ENCODE measurements at places on chromosomes 5 and 9.

DNA sequence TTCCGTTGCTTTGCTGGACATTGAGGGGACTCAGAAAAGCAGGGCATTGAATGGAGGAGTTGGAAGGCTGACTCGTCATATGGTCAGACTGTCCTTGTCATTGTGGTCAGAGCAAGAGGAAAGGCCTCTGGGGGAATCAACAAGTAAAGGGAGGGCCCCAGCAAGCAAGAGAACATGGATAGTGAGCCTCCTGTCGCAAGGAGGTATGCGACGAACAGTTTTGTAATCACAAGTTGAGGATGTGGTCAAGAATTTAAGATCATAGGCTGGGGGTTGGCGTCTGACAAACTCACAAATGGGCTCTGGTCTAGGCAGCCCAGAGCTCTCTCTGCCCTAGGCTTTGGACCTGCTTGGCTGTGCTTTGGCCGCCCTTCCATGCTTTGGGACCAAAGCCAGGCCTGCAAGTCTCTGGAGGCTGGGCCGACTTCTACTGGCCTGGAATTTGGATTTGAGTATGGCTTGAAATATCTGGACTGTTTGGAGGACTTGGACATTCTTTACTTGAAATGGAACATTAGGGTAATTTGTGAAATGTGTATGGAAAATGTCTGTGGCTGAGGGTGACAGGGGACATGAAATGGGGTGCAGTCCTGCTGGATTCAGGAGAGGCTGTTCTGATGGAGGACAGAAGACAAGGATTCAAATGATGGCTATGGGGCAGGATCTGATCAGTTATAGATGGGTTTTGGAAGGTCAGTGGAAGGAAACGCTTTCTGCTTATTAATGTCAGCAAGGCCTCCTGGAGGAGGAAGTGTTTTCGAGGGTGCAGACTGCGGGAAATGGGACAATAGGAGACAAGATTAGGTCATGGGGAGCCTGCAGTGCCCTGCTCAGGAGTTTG is 19.2 kb upstream of the NDST1 start:
- peak; percentile 85 for DNase-seq

DNA sequence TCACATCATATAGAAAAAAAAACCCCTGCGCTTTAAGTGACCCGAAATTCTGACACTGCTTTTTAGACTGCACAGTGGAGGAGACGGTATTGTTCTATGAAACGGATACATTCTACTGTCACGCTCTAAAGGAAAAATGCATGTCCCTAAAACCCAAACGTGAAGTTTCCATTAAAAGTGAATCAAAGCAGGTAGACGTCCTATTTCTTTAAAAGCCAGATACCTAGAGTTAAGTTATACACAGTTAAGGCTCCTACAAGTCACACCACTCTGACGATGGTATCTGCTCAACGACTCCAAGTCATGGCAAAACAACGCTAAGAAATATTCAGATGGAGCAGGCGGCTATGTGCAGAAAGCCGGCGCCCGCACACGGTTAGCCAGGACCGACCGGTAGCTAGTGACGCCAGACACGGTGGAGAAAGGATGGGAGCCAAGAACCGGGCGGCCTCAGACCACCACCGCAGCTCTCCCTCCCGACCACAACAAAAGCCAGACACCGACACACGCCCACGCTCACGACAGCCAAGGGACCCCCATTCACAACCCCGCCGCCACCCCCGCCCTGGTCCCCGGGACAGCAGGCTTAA is 734 bp downstream of the SKP1 start:
- DNase-seq = peak; percentile 68

DNA sequence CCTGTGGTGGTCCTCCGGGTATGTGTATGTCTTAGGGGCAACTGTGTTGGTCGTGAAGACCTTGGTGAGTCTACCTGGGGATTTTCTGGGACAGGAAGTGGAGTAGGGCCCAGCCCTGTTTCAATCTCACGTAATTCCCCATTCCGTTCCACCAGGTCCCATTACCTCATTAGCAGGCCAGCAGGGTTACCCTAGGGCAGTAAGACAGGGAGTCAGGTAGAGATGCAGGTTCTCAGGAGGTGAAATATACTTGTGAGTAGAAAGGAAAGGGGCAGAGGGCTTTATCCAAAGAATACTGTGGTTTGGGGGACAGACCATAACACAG is 56.5 kb downstream of the MACROH2A1 start:
- no peak for DNase-seq

DNA sequence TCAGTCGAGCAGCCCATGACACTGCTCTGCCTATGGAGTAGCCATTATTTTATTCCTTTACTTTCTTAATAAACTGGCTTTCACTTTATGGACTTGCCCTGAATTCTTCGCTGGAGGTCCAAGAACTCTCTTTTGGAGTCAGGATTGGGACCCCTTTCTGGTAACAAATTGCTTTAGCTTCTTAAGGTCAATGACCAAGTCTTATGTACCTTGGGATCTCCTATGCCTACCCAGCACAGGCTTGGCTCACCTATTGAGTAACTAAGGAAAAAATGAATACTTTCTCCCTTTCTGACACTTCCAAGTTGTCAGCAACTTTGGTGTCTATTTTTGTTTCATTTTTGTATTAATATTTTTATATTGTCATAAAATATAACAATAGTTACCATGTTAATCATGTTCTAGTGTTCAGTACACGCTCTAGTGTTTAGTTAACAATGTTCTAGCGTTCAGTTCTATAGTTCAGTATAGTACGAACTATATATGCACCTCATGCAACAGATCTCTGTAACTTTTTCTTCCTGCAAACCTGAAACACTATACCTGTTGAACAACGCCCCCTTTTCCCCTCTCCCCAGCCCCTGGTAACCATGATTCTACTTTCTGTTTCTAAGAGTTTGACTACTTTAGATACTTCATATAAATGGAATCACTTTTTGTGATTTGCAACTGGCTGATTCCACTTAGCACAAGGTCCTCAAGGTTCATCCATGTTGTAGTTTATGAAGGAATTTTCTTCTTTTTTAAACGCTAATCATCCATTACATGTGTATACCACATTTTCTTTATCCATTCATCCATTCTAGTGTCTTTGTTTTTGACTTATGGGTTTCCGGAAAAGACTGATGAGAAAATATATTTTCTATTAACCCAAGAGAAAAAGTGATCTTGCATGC is 1.8 kb upstream of the RHOBTB3 start:
- no peak for DNase-seq

GRCh38 chr5:12636209-12636608 is 732.0 kb upstream of the CTNND2 start:
- DNase-seq = no peak

- no peak for DNase-seq
Measured at GRCh38 chr5:143515829-143516228, 112.3 kb upstream of the NR3C1 start.

All from adrenal gland (tissue), 19 donors.